ENCODE measurements at places on chromosomes 13 and 19. TPM values are rescaled to one million over a fixed set of nuclear protein-coding genes. Genes with fewer than 3 reads are reported as not detected.

GRCh38 chr13:44710576-44710975 lies 134.4 kb upstream of the TSC22D1 start:
- DNase-seq: peak; percentile 97

- DNase-seq: no peak
Observed at GRCh38 chr13:107867701-107868661, 347.4 kb downstream of the LIG4 start.

DNA sequence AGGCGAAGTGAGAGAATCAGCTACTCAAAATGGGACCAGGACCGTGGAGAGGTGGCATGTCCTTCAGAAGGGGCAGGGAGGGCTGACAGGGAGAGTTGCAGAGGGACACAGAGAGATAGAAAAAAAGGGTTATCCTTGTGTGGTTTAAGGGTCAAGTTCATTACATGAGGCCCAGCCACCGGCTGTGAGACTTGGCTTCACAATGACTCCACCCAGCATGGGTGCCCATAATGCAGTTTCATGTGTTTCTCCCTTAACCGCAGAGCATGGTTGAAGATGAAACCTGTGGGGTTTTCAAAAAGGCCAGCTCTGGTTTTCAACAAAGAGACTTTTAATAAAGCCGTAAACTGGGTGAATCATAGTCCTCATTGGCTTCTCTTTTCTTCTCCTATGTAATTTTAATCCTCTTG lies 164.6 kb downstream of the KLF5 start:
- no peak for DNase-seq

BCAM gene
- 3.5 TPM for total RNA-seq

HRC gene
- total RNA-seq: 2.2 TPM

DIAPH3 gene
- total RNA-seq: 33.6 TPM
